ENCODE measurements at places on chromosomes 2 and 18.

GRCh38 chr2:8426550-8426949, 255.3 kb upstream of the ID2 start:
- no peak for DNase-seq

DNA sequence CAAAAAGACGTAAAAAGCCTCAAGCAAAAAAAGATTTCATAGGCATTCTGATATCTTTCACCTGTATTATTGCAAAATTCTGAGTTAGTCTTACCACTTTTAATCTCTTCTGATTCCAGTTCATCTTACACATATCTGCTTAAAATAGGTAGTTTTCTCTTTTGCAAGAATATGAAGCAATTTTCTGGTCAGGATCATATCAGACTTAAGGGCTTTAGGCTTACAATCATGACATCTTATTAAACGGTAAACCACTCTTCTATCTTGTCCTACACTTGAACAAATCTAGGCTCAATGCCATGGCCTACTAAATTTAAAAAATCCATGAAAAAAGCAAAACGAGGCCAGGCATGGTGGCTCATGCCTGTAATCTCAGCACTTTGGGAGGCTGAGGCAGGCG, 50.1 kb upstream of the GAREM1 start:
- DNase-seq, result no peak

DNA sequence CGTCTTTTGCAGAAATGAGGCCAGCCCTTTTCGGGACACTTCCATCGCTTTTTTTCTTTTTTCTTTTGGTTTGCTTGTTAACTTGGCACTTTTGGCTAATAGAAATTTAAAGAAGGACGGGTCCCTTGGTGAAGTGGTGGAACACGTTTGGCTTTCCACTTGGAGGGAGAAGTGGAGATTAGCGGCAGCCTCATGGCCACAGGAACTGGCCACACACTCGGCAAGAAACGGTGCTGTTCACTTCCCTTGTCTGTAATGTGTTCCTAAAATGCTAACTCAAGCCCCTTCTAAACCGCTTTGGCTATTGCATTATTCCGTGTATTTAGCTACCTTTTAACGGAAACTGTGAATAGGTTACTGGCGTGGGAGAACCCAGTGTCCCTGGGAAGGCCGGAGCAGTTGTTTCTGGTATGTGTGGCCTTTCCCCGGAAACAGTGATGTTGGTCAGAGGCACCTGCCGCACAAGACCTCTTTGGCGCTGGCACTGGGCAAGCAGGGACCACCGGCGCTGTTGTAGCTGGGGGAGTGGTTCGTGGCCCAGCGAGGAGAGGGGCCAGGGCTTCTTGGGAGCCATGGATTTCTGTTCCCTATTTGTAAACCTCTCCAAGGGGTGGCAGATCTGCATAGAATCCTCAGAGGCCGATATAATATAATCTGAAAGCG, 981 bp downstream of the RAMP1 start:
- no peak for DNase-seq

DNA sequence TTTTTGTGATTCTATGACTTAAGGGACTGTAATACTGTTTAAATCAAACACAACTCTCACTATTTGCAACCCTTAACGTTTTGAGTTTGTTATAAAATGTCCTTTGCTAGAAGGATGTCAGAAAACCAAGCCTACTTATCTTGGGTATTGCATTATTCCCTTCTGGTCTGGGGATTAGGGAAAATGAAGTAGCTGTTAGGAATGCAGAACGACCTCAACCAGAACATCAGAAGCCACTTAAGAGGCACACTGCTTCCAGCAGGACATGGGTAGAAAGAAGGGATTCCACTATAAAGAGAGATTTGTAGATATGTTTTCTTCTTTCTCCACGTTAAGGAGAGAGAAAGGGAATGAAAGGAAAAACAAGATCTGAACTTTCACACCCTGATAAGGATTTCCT, 101.2 kb downstream of the SETBP1 start:
- DNase-seq, result peak; percentile 78

DNA sequence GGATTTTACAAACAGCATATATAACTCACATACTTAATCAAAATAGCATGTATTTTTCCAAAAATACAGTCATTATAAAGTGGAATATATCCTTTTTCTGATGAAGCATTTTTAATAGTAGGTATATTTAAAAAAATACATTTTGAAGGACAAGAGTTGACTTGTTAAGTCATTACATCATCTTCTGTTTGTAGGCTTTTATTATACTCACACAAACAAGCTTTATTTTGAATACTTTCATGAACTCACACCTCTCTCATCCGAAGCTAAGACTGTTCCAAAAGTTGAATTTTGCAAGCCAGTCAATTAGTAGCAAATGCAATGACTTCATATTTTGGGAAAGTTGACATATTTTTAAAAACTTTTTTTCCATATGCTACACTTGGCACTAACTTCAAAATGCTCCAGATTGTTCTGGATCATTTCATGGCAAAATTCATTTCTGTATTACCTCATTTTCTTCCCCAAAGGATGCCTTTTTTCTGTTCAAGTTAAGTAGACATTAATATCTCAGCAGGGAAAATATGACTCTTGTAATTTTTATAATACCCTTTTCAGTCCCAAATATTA, 68.5 kb upstream of the WDR75 start:
- DNase-seq, result peak; percentile 24

GRCh38 chr2:10934308-10934978, 22.7 kb downstream of the KCNF1 start:
- no peak for DNase-seq

GRCh38 chr2:19631871-19632270, 269.9 kb downstream of the TTC32 start:
- no peak for DNase-seq

- peak; percentile 6 for DNase-seq
Observed at GRCh38 chr2:171487803-171488259, 34.4 kb upstream of the CYBRD1 start.

DNA sequence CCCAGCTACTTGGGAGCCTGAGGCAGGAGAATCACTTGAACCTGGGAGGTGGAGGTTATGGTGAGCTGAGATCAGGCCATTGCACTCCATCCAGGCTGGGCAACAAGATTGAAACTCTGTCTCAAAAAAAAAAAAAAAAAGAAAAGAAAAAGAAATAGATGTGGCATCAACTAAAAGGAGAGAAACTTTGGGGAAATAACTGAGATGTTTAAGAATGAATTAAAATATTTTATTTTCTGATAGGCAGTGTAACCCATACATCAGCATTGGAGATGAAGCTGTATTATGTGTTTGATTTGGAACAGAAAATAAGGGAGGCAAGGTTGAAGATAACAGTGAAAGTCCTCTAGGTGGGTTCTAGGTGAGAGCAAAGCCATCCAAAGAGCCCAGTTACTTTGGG, 110.7 kb upstream of the HNRNPA3 start:
- DNase-seq, result no peak

- DNase-seq, result no peak
Observed at GRCh38 chr2:98896416-98896815, 39.6 kb downstream of the CRACDL start.

- no peak for DNase-seq
Observed at GRCh38 chr2:165787334-165787733, 6.7 kb downstream of the GALNT3 start.

DNA sequence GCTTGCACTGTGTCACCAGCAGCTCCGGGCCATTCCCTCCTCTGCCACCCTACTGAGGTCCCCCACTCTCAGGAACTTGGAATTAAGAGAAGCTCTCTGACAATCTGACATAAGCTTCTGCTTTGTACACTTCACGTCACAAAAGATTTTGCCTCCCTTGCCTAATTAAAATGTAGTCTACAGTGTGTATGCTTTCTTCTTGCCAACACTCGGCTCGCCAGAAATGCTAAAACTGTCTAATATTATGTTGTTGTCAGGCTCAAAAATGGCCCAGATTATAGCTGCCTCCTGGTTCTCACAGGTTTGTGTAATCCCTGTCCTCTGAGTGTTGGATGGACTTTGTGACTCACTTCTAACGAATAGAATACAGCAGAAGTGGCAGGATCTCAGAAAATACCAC, 474.7 kb downstream of the MBD2 start:
- DNase-seq, result peak; percentile 3

- DNase-seq, result no peak
Observed at GRCh38 chr2:191462370-191462769, 215.6 kb upstream of the NABP1 start.

GRCh38 chr18:48913201-48913600, 37.6 kb downstream of the SMAD7 start:
- DNase-seq, result no peak

GRCh38 chr2:182862091-182862490, 4.3 kb downstream of the FRZB start:
- no peak for DNase-seq

DNA sequence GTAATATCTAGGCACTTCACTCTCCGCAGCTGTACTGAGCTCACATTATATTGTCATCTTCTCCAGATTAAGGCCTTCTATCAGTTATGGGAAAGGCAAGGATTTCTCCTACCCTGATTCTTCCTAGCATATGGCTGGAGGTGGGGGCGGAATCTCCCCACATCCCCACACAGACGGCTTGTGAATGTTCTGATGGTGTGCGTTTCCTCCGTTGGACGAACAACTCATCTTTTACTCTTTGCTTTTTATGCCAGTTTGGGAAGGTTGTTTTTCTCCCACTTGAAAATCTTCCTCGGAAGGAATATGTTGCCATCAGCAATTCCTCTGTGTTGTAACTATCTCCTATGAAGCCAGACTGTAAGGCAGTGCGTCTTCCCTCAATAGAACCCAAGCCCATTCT, 24.3 kb downstream of the KLHL29 start:
- DNase-seq, result no peak

DNA sequence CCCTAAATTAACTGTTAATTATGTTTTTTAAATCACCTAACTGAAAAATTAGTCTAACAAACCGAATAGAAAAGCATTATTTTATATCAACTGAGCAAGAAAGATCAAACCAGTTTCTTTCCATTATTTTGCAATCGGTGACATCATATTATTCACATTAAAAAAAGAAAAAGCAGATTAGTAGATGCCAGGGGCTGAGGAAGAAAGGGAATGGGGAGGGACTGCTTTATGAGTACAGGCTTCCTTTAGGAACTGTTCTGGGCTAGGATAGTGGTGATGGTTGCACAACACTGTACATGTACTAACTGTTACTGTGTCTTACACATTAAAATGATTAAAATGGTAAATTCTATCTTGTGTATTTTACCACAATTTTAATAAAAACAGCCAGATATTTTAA, 59.3 kb downstream of the COBLL1 start:
- peak; percentile 83 for DNase-seq

DNA sequence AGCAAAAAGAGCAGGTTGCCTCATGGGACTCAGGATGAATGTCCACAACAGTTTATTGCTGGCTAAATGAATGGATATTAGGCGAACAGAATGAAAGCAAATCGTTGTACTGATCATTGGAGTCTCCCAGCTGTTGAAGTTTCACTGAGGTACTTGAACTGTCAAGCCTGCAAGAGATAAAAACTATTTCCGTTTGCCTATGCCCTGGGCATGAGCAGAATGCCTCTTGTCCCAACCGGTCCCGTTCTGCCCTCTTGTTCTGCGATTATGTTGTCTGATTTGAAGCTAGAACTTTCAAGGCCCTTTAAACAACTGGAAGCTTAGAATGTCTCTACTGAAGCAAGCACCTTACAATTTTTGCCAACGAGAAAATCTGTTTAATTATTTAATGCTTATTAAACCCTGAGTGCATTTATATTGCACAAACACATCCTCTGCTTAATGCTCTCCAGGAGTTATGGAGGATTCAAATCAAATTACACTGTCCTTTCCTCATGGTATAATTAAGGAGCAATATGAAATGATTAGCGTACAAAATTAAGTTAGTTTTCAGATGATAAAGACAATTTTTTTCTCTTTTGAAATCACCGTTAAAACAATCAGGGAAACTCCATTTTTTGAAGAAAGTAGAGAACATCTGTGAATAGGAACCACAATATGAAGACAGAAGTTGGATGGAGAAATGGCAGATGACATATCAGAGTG, 17.7 kb downstream of the QPCT start:
- DNase-seq, result no peak

DNA sequence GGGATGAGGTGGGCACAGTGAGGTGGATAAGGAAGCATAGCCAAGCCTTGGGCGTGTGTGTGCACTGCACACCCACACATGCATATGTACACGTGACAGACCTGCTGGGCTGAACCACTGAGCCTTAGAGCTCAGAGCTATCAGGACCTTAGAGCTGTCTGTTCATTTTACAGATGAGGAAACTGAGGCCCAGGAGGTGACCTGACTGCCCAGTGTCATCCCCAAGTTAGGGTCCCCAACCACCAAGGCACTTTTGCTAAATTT, 8.2 kb upstream of the SNED1 start:
- no peak for DNase-seq

DNA sequence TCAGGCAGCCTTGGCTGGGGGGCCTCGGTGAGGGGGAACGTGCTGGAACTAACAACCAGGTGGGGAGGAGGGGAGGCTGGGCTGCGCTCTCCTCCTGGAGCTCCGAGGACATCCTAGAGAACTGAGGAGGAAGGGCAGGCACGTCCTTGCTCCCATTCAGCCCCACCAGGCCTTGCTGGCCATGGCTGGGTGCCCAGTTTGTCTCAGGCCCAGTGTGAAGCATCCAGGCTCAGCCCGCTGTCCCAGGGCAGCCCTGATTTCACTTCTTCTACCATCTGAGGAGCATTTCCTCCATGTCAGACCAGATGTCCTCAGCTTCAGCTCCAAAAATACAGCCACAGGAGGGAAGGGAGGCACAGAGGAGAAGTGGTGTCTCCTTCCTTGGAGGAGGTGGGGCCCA, 125.4 kb downstream of the CELF4 start:
- DNase-seq, result no peak
